ENCODE measurements at places on chromosomes 3 and 15.

DNA sequence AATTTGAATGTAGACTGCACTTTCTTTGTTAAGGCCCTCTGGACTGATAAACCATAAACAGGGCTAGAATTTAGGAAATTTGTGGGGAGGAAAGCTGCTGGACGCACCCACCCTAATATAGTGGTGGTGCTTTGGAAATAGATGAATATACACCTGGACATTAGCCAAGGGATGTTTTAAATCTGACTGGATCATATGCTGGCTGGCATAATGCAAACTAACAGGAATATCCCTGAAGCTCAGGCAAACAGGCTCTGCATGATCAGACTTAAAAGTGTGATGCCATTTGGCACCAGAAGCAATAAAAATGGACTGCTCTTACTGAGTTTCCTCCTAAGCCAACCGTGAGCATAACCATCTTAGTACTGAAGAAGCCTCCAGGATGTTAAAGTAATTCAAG, 465.8 kb upstream of the ROBO1 start:
- no peak for DNase-seq

- no peak for DNase-seq
Observed at GRCh38 chr3:10376353-10376752, 55.4 kb upstream of the SEC13 start.

GRCh38 chr3:73197187-73197586, 135.7 kb downstream of the EBLN2 start:
- DNase-seq, result no peak

GRCh38 chr3:1272546-1273265, 179.9 kb downstream of the CNTN6 start:
- no peak for DNase-seq

GRCh38 chr3:128561504-128561903, 68.5 kb upstream of the GATA2 start:
- DNase-seq, result no peak

GRCh38 chr3:132394320-132394719, 23.0 kb upstream of the DNAJC13 start:
- DNase-seq, result no peak

DNA sequence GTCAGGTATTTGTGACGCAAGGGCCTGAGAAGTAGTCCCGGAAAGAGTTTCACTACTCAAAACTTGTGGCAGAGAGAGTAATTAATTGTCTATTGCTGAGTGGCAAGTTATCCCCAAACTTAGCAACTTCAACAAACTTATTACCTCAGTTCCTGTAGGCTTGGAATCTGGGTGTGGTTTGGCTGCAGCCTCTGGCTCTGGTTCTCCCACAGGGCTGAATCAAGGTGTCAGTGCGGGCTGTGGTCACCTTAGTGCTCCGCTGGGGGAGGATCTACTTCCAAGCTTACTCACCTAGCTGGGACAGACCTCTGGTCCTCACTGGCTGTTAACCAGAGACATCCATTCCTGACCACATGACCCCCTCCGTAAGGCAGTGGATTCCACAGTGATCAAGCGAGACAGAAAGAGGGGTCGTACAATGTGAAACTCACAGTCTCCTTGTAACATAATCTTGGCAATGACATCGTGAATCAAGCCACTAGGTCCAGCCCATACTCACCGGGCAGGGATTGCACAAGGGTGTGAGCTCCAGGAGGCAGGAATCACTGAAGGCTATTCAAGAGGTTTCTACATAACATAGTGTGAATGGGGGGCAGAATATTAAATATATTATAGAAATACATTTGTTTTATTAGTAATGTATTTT, 138.3 kb downstream of the RYR3 start:
- DNase-seq, result no peak

DNA sequence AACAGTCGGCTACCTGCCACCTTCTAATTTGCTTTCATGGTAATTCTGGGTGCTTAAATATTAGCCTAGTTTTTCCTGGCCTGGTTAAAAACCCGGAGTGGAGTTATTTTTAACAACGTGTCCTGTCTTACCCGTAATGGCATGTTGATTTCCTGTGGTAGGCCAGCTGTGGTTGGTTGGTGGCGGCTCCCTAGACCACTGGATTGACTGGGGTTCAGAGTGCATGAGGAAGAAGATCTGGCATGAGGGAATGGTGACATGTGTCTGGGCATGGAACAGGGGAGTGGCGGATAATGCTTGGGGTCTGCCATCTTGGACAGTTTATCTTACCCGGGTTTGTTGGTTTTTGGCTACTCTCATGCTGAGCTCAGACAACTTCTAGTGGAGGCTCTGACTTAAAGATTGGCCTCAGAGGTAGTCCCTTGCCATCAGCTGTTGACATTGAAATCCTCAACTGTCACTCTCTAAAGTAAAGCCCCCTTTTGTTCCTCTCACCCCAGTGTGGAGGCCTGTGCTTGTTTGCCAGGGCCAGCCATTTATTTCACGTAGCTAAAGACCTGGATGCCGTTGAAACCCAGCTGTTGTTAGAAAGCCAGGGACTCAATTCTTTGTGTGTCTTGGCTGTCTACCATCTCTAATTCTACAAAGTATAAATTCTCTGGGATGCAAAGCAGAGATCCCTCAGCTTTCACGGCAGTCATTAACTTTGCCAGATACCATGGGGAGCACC, 81.6 kb downstream of the DNASE1L3 start:
- no peak for DNase-seq

DNA sequence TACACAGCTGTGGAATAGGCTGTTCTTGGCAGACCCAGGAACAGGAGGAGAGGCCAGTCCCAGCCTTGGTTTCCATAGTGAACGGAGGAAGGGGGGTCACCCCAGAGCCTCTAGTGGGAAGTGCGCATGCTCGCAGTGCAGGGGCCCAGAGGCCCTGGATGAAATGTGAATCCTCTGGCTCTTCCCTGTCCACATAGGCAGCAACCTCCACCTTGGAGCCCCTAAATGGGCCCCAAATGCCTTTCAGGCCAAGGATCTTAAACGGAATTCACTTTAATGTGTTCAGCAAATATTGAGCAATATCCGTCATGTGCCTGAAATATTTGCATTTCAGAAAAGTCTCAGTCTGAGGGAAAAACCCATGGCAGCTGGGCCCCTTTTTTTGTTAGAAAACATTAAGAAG, 3.3 kb upstream of the NDN start:
- no peak for DNase-seq

DNA sequence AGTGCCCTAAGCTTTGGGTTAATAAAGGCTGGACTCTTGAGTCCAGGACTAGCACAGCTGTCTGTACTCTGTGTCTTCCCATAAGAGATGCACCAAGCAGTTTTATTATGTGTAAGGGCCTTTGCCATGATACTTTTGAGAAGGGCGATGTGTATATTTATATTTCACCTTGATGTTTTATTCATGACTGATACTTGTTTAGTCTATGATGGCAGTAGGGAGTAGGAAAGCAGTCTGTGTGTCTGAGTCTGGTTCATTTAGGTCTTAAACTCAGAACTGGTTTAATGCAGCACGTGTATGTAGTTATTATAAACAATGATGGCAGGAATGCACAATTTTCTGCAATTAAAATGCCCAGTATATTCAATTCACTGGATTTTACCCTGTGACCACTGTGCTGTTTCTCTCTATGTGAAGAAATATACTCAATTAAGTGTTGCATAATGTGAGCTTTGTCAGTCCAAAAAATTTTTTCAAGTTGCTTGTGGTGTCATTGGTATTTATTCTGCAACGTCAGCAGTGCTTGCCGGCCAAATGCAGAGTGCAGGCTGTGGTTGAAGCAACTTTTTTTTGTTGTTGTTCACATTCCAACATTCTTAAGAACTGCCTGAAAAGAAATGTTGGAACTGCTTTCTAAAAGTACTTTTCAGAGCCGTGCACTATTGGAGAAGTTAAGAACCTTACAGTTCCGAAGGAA, 423.7 kb upstream of the SEMA6D start:
- no peak for DNase-seq

DNA sequence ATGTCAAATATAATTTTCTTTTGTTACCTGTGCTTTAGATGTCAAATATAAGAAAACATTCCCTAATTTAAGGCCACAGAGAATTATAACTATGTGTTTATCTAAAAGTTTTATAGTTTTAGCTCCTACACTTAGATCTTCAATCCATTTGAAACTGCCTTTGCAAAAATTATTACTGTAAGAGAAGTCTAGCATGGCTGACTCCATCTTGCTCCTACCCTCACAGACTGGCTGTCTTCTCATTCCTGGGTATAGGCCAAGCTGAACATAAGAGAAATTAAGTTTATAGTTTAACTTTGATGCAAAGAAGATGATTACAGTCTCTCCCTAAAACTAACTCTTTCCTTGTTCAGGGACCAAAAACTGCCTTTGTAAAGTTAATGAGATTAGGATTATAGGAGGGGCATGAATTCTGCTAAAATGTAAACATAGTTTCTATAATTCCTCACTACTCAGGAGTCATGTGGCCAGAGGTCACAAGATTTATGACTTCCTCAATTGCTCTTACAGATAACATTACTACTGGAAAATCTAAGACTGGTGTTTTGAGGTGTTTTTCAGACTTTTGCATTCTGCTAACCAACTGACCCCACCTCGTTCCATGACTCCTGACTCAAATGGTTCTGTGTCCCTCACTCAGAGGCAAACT, 184.0 kb downstream of the BCHE start:
- no peak for DNase-seq

- DNase-seq, result no peak
Observed at GRCh38 chr3:10169000-10169496, 4.3 kb downstream of the IRAK2 start.

DNA sequence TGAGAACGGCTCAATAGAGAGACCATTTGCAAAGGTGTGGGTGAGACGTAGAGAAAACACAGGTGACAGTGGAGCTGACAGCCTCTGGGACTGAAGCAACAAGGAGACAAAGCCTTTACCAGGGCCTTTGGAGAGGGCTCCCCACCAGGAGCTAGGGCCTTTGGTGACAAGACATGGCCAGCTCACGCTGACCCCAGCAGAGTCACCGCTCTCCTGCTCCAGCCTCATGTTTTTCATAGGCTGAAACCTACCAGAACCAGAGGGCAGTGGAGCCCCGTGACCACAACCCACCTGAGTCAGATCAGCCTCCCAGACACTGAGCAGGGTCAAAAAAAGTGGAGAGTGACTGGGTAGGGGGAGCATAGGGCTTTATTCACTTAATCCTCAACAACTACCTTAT, 214.7 kb downstream of the SHQ1 start:
- no peak for DNase-seq

GRCh38 chr15:77897896-77898406, 179.6 kb downstream of the TBC1D2B start:
- no peak for DNase-seq

DNA sequence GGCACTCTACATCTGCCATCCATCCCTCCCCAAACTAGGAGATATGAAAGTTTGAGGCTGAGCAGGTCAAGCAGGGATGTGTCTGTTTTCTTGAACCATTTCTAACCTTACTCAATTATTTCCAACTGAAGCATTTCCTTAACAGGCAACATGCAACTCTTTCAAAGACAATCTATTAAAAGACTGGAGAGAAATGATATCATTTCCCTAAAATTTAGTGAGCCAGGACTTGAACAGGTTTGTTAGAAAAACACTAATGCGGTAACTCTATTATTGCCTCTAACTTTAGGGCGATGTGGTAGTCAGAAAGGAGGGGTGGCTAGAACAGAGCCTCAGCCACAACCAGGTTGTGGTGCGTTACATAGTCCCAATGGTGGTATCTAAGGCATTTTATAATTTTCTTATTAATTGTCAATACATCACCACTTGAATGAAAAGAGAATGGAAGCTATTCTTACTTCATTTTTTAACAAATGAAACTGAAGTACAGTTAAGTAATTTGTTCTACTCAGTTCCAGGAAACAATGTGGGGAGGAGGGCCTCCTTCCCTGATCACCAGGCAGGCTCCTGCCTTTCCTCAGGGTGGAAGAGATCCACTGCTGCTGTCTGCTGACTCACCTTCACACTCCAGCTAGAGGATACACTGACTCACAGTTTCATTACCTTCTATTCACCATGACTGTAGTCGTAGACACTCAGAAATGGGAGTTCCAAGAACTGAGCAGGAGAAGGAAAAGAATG, 22.8 kb downstream of the MYO1E start:
- no peak for DNase-seq

DNA sequence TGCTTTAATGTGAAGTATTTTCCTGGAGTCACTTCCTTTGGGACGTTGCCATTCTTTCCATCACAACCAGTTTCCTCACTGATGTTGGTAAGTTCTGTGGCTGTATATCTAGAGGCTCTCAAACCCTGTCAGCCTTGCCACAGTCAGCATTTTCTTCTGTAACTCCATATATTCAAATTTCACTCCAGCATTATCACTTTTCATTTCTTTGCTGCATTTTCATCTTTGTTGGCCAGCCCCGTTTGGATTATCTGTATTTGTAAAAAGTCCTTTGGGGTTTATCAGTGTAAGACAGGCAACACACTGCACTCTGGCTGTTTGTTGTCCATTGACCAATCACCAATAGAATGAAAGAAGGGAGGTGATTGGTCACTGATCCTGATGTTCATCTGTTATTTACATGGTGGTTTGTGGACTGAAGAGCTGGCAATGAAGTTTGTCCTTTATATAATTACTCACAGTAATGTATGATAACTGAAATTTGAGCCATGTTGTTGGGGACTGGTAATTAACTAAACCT, 20.3 kb downstream of the GMPS start:
- no peak for DNase-seq

- no peak for DNase-seq
Observed at GRCh38 chr3:16520970-16521881, 7.7 kb upstream of the RFTN1 start.

DNA sequence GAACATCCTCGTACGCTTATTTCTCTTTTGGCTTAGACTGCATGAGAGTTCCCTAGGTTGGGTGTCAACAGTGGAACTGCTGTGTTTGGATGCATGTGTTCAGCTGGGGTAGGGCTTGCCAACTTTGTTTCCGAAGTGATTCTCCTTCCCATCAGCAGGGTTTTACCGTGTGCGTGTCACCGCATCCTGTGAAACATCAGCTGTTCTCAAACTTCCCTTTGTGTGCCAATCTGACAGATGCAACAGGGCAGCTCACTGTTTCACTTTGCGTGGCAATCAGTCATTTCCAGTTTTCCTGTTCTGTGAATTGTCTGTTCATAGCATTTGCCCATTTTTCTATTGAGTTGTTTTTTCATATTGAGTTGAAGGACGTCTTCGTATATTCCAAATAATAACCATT, 218.8 kb downstream of the VPS13C start:
- DNase-seq, result no peak

GRCh38 chr3:15113471-15113870, 14.5 kb upstream of the RBSN start:
- DNase-seq, result no peak

- no peak for DNase-seq
Observed at GRCh38 chr3:99866261-99866761, 48.6 kb downstream of the CMSS1 start.

All from stimulated activated CD8-positive, alpha-beta memory T cell treated with anti-CD3 and anti-CD28 coated beads, Interleukin-7, amount 100 ng/mL, for 1 hour (primary cell).